ENCODE measurements at places on chromosomes 1 and 21. TPM values are rescaled to one million over a fixed set of nuclear protein-coding genes. Genes with fewer than 3 reads are reported as not detected.

TDRD10 gene
- total RNA-seq, result not detected

CELA3B gene
- 3.4 TPM for total RNA-seq

MAN1C1 gene
- total RNA-seq, result 1.5 TPM

FCGR2B gene
- 0.15 TPM for total RNA-seq

IVL gene
- not detected for total RNA-seq

RHD gene
- total RNA-seq, result not detected

ADGRL2 gene
- total RNA-seq, result 34.2 TPM

SLC45A1 gene
- total RNA-seq, result 11.3 TPM

TTC34 gene
- 1.5 TPM for total RNA-seq

GBP6 gene
- total RNA-seq, result not detected

HLX gene
- total RNA-seq, result 0.39 TPM

ZFP69B gene
- 11.6 TPM for total RNA-seq

OR2L5 gene
- total RNA-seq, result not detected

FCAMR gene
- not detected for total RNA-seq

S100A13 gene
- 111 TPM for total RNA-seq

STUM gene
- 0.03 TPM for total RNA-seq

RAVER2 gene
- 15.1 TPM for total RNA-seq

OR2W3 gene
- not detected for total RNA-seq

ADCY10 gene
- total RNA-seq, result 0.10 TPM

SPRR2E gene
- total RNA-seq, result not detected

TIAM1 gene
- 3.7 TPM for total RNA-seq

SH2D5 gene
- 23.3 TPM for total RNA-seq

OPTC gene
- not detected for total RNA-seq

CALML6 gene
- total RNA-seq, result 1.5 TPM

TRABD2B gene
- not detected for total RNA-seq

PPIAL4G gene
- not detected for total RNA-seq

OR6N1 gene
- total RNA-seq, result not detected

KPRP gene
- total RNA-seq, result not detected

SDC3 gene
- 36.1 TPM for total RNA-seq

RGS13 gene
- total RNA-seq, result not detected

SHISA4 gene
- 38.2 TPM for total RNA-seq

NTNG1 gene
- 0.13 TPM for total RNA-seq

FAM43B gene
- total RNA-seq, result 3.0 TPM

UBXN10 gene
- total RNA-seq, result 0.05 TPM

ATP1A4 gene
- total RNA-seq, result not detected

LCE1B gene
- not detected for total RNA-seq

ROR1 gene
- 19.3 TPM for total RNA-seq

AMY1B gene
- total RNA-seq, result not detected

KRTAP7-1 gene
- not detected for total RNA-seq

BSND gene
- total RNA-seq, result not detected

GBP2 gene
- 3.0 TPM for total RNA-seq

IQCC gene
- total RNA-seq, result 4.4 TPM

MINDY1 gene
- total RNA-seq, result 15.8 TPM

FMO4 gene
- 0.33 TPM for total RNA-seq

Data from Panc1 (cell line).